ENCODE measurements at places on chromosomes 12 and 14.
A peak's percentile ranks its signal among the peaks of the same experiment; 100 is the strongest.

- no peak for DNase-seq
These were observed 22.5 kb upstream of the PTGDR start for GRCh38 chr14:52244997-52245396.

DNA sequence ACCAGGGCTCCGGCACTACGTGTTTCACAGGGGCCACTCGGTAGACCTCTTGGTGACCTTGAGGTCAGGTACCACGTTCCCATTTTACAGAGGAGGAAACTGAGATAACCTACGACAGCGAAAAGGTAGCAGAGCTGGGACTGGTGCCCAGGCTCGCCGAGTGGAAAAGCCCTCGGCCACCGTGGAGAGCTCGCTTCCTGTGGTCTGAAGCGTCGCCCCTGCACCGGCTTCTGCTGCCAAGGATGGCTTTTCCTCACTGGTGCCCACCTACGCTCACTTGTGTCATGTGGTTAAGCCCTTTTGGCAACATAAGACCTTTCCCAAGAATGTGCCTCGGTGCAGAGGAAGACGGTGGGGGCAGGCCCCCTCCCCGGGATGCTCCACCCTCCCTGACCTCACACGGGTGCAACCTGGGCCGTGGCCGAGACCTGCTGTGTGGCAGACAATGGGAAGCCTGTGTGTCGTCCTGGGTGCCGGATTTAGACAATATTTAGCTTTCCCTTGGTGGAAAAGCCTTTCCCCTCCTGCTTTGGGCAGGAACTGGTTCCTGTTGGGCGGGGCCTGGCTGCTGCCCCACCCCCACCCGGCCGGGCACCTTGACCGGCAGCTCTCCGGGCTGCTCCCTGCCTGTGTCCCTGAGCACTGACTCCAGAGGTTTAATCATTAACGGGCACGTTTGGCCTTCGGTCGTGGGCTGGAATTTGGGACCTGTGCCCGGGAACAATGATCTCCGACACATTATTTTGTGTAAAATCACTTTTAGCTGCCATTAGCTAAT is 32.4 kb upstream of the PPP1R13B start:
- DNase-seq = no peak

DNA sequence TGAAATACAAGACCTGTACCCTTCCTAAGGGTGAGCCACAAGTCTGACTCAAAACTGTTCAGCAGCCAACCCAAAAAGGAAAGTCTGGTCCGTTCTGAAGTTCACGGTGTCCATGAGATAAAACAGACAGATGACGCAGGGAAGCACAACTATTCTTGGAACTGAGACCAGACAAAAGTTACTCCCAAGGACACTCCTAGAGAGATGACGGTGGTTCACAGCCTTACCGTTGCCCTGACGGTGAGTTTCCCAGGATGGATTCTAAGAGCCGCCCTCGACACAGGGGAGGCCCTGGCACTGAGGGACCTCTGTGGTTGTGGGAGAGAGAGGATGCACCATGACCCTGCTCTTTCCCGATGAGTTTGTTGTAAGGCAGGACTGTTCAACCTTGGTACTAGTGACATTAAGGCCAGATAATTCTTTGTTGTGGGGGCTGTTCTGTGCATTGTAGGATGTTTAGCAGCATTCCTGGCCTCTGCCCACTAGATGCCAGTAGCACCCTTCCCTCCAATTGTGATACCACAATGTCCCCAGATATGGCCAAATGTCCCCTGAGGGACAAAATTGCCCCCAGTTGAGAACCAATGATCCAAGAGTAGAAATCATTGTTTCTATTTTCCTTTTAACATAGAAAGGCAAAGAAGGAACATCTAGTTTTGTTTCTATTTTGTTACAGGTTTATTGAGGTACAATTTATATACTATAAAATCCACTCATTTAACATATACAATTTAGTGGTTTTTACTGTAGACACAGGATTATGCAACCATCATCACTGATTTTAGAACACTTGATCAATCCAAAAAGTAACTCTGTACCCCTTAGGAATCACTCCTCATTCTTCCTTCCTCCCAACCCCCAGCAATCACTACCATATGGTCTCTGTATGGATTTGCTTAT is 23.0 kb downstream of the OR10P1 start:
- DNase-seq = no peak

GRCh38 chr12:66071549-66071948 is 59.0 kb downstream of the LLPH start:
- no peak for DNase-seq

GRCh38 chr12:89733579-89734201 is 25.1 kb upstream of the ATP2B1 start:
- DNase-seq = peak; percentile 94

DNA sequence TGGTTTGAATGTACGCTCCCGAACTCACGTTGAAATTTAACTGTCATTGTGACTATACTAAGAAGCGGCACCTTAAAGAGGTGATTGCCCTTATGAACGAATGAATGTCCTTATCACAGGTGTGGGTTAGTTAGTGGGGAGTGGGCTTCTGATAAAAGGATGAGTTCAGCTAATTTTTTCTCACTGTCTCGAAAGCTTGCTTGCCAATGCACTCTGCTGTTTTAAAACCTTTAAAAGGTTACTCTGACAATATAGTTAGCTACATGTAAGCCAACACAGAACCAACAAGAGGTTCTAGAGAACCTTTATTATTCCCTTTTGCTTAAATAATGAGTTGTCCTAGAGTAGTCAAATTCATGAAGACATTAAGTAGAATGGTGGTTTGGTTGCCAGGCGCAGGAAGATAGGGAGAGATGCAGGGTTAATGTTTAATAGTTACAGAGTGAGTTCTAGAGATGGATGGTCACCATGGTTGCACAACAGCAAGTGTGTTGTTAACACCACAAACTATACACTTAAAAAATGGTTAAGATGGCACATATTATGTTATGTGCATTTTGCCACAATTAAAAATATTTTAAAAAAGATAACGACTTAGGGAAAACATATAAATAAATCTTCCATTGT is 26.3 kb downstream of the RTN1 start:
- DNase-seq = no peak

DNA sequence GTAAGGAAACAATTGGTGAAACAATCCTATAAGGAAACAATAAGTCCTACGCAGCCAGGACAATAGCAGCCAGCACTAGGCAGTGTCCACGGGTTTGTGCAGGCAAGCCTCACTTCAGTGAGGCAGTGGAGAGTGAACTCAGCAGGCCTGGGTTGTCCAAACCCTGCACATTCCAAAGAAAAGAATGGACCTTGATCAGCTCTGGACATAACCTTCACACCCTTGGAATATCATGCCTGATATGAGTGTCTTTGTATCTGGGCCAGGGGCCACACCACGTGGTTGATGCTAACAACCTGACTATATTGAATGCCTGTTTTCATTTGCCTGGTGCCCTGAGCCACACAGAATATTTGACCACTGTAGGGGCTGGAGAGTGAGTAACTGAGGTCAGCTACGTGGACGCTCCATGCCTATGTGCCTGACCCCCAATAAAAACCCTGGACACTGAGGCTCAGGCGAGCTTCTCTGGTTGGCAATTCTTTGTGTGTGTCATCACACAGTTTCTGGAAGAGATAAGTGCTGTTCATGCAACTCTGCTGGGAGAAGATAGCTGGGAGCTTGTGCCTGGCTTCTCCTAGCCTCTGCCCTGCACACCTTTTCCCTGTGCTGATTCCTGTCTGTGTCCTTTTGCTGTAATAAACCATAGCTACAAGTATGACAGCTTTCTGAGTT is 81.4 kb upstream of the NCOR2 start:
- no peak for DNase-seq

DNA sequence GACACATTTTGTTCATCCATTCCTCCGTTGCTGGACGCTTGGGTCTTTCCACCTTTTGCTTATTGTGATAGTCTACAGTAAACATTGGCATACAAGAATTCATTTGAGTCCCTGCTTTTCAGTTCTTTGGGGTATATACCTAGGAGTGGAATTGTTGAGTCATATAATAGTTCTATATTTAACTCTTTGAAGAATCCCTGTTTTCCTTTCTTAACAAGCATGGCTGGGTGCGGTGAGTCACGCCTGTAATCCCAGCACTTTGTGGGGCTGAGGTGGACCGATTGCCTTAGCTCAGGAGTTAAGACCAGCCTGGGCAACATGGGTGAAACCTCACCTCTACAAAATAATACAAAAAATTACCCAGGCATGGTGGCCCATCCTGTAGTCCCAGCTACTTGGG is 75.4 kb downstream of the CCDC92 start:
- peak; percentile 56 for DNase-seq

DNA sequence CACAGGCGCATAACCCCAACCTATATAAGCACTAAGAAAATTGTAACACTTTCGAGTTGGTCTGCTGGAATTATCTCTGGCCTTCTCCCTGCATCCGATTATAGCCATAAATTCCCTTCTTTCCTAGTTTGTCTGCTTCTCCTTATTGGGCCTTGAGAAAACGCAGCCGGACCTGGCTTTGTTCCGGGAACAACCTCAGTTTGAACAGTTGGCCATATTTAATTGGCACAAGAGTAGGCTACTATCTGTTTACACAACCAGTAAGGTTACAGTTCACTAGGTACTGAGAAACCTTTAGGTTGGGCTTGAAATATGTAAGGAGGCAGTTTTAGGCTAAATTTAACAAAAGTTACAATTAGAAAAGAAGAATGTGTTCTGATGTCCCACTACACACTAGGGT is 176.1 kb downstream of the IPO8 start:
- no peak for DNase-seq

GRCh38 chr12:26277506-26278246 is 82.3 kb downstream of the SSPN start:
- no peak for DNase-seq

- no peak for DNase-seq
These were observed 1.2 kb upstream of the PRIMA1 start for GRCh38 chr14:93789228-93790130.

- DNase-seq = no peak
These were observed 445.4 kb upstream of the OR4E1 start for GRCh38 chr14:22118899-22119477.

DNA sequence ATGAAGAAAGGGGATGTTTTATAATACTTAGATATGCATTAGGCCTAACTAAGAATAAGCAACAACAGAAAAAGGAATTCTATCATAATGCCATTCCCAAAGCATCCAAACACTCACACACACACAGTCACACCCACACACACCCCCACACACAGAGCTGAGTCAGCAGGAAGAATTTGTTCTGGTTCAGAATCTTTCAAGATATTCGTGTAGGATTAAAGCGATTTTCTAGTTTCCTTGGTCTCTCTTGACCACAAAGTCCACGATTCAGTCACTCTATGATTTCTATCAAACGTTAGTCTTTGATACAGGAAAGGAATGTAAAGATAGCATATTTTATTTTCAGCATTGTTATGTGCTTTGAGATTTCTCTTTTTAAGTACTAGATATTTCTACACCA is 382.6 kb upstream of the DCN start:
- DNase-seq = no peak

- DNase-seq = peak; percentile 84
These were observed 75.2 kb upstream of the PLEKHG3 start for GRCh38 chr14:64628940-64629408.

GRCh38 chr14:60722107-60722356 is 2.1 kb downstream of the SIX4 start:
- no peak for DNase-seq

GRCh38 chr14:100019156-100019744 is 46.0 kb upstream of the EVL start:
- DNase-seq = no peak

DNA sequence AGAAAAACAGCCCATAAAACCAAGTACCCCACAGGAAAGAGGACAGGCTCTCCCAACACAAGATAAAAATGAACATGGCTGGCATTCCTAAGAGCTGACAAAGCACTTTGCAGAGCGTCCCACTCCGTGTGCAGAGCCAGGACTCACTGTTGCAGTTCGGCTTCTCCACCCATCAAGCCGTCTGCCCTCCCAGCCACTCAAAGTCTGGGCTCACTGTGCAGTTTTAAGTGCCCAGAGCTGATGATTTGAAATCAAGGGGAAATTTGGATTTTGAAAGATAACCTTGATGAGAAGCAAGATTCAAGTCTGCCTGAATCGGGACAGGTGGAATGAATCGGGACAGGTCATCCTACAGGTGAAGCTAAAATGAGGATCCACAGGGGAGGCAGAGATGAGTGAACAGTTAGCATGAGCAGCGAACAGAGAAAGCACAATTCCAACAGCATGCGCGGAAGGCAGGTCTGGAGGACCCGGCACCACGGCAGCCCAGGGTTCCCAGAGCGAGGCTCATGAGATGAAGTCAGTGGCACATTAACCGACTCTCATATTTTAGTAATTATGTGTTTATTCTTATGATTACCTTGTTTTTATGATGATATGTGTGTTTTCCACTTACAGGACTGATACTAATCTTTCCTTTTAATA is 39.8 kb upstream of the GPR68 start:
- peak; percentile 44 for DNase-seq

- no peak for DNase-seq
These were observed 19.0 kb upstream of the NDUFA12 start for GRCh38 chr12:95022477-95022876.

DNA sequence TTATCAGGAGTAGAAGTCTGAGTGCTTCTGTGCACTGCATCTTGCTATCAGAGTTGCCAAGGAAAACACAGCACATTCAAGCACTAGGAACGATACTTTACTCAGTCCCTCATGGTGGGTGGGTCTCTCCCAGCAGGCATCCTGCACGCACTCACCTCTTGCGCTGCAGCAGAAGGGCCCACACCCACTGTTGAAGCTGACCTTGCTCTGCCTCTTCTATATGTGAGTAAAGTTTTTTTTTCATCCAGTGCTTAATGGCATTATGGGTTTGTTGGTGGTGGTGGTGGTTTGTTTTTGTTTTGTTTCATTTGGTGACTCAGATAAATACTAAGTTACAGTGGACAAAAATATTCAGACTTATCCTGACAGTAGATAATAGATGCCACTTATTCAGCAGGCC is 348.5 kb downstream of the EGLN3 start:
- DNase-seq = no peak

- DNase-seq = no peak
These were observed 13.0 kb upstream of the SERPINA12 start for GRCh38 chr14:94522115-94522724.
